Muscle of back (tissue), 13 donors: ENCODE measurements at places on chromosomes 16 and 17. TPM values are rescaled to one million over a fixed set of nuclear protein-coding genes. Genes with fewer than 3 reads are reported as not detected.

ATMIN gene
- polyA plus RNA-seq: 26.7 TPM

KRT32 gene
- not detected for polyA plus RNA-seq

MT3 gene
- polyA plus RNA-seq: 6.8 TPM

ASIC2 gene
- 0.20 TPM for polyA plus RNA-seq

OR3A3 gene
- polyA plus RNA-seq: not detected

SOX15 gene
- 1.6 TPM for polyA plus RNA-seq

NXN gene
- 70.1 TPM for polyA plus RNA-seq

TRIM65 gene
- polyA plus RNA-seq: 15.8 TPM

ODAD4 gene
- polyA plus RNA-seq: 1.2 TPM

SHCBP1 gene
- polyA plus RNA-seq: 9.1 TPM

ZNF205 gene
- 12.5 TPM for polyA plus RNA-seq

TSPAN10 gene
- 1.0 TPM for polyA plus RNA-seq

KRT9 gene
- not detected for polyA plus RNA-seq

MARCHF10 gene
- 0.41 TPM for polyA plus RNA-seq

PGAP6 gene
- polyA plus RNA-seq: 23.0 TPM

KCNJ16 gene
- 1.2 TPM for polyA plus RNA-seq

NAE1 gene
- 44.0 TPM for polyA plus RNA-seq

TK2 gene
- 16.1 TPM for polyA plus RNA-seq
